Uterus (tissue), 4 donors: ENCODE measurements at places on chromosomes 2 and 18.

DNA sequence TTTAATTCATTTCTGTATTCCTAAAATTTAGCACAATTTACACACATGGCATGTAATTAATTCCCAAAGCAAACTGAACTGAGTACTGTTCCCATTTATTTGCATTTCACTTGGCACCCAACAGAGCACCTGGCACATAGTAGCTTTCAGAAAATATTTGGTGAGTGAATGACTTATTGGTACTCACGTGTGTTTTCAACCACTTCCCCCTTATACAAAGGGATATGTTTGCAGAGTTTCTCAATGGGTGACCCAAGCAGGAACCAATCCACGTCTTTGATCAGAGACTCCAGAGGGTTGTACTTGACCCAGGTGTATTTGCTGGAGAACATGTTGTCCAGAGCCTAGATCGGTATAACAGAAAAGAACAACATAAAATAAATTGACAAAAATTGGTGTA is 6.6 kb downstream of the GKN2 start:
- no peak for DNase-seq

DNA sequence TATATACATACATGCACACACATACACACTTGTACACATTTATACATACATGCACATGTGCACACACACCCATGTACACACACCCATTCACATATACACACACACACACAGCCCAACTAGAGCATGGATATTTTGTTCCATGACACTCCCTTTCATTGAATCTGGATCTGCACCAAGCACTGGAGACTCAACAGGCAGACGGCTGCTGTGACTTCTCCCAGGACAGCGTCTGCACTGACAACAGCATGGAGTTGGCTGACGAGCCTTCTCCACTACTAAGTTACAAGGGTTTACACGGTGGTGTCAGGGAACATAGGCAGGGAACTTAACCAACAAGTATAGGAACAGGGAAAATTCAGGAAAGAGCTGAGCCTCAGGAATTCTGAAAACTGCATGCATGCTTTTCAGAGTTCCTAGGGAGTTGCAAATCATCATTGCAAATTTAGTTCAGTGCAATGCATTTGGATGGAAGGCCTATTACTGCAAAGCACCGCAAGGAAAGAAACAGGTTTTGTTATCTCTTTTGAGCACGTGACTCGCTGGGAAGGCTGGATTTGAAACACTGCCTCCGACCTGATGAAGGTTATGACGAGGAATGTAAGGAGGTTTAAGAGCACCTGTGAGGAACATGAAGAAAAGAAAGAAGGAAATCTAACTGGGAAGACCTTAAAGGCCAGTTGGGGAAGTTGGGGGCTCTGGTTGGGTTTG is 35.9 kb downstream of the TMEM18 start:
- no peak for DNase-seq

DNA sequence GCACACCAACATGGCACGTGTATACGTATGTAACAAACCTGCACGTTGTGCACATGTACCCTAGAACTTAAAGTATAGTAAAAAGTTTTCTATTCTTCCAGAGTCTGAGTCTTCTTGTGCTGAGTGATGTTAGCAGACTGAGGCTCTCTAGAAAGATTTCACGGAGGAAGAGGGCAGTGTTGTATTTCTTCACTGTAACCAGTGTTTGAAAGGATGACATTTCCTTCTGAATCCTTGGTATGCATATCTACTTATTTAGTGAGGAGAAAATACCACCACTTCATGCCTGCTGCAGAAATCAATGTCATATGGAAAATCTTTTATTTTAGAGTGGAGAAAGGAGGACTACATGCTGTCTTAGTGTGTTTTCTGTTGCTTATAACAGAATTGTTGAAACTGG is 357.1 kb downstream of the CCDC85A start:
- no peak for DNase-seq

DNA sequence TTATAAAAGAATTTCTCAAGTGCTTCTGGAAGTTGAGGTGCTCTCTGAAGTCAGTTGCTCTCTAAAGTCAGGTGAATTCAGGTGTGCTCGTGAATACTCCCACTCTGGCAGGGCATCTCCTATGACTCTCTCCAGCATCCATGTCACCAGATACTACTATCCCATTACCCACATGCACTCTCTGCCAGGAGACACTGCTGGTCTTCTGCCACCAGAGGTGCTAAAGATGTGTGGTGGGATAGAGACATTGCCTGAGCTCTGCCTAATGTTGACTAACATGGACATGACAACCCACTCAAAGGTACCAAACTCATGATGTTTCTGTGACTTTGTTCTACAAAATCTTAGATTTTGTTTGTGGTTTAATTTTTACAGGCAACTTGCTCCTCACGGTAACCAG is 106.4 kb upstream of the HNRNPA3 start:
- no peak for DNase-seq

DNA sequence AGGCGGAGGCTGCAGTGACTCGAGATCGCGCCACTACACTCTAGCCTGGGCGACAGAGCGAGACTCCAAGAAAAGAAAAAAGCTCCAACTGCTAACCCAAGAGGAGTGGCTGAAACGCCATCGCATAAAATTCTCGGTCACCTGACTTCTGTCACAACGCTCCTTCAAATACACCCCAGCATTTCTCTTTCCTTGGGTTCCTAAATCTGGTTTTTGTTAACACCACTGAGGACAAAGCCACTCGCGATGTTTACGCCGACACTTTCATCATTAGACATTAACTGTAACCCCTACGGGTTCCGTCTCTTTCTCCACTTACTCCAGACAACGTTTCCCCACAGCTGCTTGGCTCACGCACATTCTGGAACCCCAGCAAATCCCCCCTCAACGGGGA is 679 bp downstream of the CLK1 start:
- no peak for DNase-seq

GRCh38 chr2:241598487-241598886 is 38.5 kb downstream of the THAP4 start:
- DNase-seq, result no peak

GRCh38 chr2:136871424-136871823 is 106.1 kb downstream of the THSD7B start:
- DNase-seq, result no peak

GRCh38 chr2:151976945-151977353 is 121.9 kb downstream of the CACNB4 start:
- no peak for DNase-seq

- peak; percentile 26 for DNase-seq
These were observed at the start of gene REEP1 for GRCh38 chr2:86337244-86337835. REEP1 (minus strand) TSS chr2:86337626; CDS start chr2:86337510, 116 bp downstream.

- no peak for DNase-seq
These were observed 4.5 kb upstream of the DTNB start for GRCh38 chr2:25677877-25678276.

DNA sequence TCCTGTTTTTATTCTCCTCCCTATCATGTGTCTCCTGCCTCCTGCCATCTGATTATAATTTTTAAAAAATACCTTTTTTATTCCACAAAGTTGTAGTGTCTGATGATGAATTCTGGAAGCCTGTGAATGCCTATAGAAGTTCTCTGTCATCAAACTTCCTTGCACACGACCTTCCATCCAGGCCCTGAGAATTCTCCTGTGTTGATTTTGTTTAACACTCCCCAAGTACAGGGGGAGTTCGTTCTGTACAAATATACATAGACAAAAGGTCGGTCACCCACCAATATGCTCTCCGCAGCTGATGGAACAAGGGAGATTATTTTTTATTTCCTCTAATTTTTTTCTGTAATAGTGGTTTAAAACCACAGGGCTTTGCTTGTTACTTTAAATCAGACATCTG is 232.5 kb downstream of the PIEZO2 start:
- DNase-seq, result no peak

GRCh38 chr18:28875059-28875458 is 698.1 kb upstream of the CDH2 start:
- DNase-seq, result no peak

DNA sequence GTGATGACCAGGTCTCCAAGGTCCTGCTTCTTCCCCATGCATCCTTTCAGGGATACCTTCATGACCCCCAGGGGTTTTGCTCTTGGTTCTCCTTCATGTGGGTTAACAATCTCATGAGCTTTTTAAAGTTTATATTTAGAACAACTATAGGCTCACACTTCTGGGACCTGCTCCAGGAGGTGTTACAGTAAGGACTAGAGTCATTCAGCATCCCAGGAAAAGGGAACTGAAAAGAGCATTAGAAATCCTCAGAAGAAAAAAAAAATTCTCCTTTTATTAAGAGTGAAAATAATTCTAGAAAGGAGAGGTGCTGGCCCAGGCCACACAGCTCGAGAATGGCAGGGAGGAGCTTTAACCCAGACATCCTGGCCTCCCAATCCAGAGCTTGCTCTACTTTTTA is 66.5 kb downstream of the SETBP1 start:
- DNase-seq, result no peak

DNA sequence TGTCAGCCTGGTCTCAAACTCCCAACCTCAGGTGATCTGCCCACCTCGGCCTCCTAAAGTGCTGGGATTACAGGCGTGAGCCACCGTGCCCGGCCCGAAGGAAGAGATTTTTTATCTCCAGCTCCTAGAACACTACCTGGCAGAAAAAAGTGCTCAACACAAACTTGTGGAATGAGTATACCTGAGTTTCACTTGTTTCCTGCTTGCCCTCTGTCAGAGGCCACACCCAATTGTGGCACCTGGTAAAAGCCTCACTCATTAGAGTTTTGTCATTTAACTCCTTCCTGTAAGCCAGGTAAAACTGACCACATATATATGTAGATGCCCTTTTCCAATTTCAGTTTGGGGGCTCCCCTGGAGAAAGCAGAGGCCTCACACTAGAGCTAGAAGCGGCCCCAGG is 42.2 kb upstream of the RTN4 start:
- DNase-seq, result no peak

DNA sequence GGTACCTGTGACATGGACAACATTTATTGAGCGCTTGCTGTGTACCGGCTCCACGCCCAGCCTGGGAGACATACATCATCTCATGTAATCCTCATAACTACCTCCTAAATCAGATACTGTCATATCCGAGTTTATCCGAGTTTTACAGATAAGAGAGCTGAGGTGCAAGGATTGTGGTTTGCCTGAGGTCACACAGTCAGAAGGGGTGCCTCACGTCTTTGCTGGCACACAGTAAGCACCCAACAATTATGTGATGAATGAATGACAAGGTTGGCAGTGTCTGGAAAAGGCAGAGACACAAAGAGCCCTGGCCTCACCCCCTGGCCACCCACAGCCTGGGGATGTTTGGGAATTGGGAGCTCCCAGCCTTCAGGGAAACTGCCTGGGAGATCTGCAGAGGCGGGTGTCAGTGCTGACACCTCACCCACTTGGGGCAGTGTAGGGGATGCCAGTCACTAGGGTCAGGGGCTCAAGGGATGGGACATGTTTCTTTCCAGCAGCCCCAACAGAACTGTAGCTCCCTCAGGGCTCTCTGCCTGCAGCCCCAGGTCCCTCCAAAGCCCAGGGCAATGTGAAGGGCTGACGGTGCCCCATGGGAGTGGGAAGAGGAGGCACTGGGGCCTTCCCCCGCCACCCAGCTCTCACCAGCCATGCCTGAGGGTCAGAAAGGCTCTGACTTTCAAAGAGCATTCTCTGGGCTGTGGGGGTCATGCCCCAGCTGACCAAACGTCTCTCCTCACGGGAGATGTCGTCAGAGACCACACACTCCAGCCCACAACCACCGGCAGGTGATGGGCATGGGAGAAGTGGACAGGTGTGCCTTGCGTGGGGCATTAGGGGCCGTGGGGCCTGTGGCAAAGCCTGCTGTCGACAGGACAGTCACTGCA is 157.5 kb downstream of the ZFP36L2 start:
- DNase-seq, result no peak

GRCh38 chr18:49476664-49477411 is 10.2 kb downstream of the C18orf32 start:
- DNase-seq, result no peak

DNA sequence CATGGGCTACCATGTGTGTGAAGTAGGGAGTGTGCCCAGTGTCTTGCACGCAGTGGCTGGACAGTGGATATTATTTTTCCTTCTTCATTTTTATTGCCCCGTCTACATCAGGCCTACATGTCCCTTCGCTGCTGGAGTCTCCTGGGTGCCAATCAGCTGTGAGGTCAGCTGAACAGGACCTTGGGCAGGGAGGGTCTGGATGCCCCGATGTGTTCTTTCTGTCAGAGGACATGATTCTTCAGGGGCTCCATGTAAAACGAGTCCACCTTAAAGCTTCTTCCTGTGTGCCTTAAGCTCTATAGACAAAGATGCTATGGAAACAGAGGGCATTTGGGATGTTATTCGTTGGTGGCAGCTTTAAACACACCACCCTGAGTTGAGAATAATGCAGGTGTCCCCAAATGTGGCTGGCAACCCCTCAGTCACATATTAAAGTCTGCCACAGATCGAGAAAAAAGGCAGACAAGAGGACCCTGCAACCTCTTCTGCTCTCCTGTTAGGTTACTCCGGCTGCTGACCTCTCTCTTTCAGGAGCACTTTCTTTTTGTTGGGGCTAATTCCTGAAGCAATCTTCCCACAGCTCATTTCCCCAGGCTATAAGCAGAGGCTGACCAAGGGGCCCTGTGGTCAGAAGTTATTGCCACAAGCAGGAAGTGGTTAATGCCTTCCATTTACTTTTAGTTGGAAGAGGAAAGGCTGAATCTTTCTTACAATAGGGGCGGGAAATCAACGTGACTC is 20.0 kb downstream of the GREB1 start:
- DNase-seq, result no peak

GRCh38 chr18:40949114-40949950 is 1005.7 kb upstream of the PIK3C3 start:
- no peak for DNase-seq

- peak; percentile 8 for DNase-seq
These were observed 200.5 kb upstream of the HDAC4 start for GRCh38 chr2:239601201-239601851.

DNA sequence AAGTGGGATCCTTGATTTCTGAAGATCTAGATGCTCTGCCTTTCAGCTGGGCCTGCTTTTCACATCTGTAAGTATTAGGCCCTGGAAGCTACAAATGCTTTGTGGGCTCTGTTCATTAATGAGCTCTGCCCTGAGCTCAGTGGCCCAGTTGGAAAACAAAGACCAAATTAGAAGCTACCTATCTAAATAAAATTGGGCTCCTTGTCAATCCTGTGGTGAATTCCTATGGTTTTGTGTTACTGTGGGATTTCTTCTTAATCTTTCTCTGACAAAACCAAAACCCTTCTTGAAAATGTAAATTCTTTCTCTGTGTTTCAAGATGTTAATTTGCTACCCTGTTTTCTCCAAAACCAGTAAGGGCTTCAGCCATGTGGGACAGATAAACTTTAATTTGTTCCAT is 219.0 kb upstream of the HS6ST1 start:
- DNase-seq, result no peak

DNA sequence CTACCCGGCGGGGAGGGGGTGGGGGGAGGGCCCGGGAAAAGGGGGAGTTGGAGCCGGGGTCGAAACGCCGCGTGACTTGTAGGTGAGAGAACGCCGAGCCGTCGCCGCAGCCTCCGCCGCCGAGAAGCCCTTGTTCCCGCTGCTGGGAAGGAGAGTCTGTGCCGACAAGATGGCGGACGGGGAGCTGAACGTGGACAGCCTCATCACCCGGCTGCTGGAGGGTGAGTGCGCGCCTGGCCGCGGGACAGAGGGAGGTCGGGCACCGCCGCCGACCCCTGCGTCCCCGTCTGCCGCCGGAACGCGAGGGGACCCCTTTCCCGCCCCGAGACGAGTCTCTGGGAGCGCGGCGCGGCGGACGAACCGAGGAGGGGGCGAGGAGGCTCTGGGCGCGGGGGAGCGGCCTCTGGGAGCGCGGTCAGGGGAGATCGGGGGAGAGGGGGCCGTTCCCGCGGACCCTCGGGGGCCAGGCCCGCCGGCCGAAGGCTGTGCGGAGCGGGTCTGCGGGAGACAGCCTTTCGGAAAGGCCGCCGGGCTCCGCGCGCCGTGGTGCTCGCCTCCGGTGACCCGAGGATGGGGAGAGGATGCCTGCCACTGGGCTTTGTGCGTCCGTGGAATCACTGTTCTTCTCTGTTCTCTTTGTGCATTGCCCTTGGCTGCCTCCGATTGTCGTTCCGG is 463 bp downstream of the PPP1CB start:
- DNase-seq, result no peak
